ENCODE measurements at places on chromosomes 7 and 10.

DNA sequence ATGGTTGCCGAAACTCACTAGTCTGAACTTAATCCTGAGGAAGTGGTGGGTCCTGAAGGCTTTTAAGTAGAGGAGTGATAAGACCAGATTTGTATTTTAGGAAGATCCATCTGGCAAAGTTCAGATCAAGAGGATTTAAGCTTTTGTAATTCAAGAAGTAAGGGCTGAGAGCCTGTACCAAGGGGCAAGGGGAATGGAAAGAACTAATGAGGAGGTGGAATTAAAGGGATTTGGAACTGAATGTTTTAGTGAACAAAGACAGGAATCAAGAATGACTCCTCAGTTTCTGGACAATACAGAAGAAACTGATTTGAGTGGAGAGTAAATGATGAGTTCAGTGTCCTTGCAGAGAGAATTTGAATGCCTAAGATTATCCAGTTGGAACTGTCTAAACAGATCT lies 249.0 kb downstream of the C7orf25 start:
- DNase-seq = no peak

GRCh38 chr7:144057954-144058353 lies 9.2 kb downstream of the OR2A5 start:
- DNase-seq = peak; percentile 15

GRCh38 chr7:65840446-65840845 lies 32.4 kb upstream of the VKORC1L1 start:
- peak; percentile 62 for DNase-seq

- peak; percentile 99 for DNase-seq
Observed at GRCh38 chr7:131188367-131189339, 139.0 kb upstream of the MKLN1 start.

DNA sequence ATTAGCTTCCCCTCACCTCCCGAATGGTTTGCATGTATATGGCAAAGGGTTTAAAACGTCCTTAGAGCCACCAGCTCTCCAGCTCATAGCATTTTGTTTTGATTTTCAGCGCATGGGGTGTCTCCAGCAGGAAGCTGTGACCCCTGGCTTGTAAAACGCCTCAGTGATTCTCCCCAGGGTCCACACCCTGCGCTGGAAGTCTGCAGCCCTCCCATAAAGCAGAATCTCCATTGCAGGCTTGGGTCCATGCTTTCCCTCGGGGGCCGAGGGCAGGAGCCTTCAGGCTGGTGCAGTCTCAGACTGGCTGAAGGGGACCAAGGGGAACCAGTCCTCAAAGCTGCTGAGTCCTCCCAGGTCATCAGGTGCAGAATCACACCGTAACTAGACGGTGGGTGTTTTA lies 109.7 kb downstream of the VIPR2 start:
- DNase-seq = no peak

DNA sequence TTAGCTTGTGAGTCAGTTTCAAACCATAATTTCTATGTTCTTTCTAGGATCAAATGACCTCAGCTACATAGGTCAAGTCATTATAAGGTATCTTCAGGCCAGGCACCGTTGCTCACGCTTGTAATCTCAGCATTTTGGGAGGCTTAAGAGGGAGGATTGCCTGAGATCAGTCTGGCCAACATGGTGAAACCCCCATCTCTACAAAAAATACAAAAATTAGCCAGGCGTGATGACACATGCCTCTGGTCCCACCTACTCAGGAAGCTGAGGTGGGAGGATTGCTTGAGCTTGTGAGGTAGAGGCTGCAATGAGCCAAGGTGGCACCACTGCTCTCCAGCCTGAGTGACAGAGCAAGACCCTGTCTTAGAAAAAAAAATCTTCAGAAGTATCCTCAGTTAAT lies 362.3 kb downstream of the GATA3 start:
- no peak for DNase-seq

DNA sequence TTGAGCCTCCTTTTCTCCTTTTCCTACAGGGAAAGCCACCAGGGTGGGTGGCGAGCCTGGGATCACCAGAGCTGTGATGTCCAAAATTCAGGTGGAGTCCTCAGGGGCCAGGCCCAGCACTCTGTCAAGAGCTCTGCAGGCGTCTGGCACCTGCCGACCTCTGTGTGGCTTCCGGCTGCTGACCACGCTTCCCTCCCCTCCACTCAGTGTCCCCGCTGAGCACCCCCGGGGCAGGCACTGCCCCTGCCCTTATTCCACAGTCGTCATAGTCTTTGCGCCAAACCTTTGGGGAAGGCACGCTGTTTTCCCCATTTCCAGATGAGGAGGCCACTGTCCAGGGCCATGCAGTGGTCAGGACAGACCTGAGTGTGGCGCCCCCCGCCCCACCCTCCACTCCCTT lies 7.5 kb downstream of the MTG1 start:
- no peak for DNase-seq

All from fibroblast of mammary gland (primary cell).